Esophagus muscularis mucosa (tissue), 4 donors: ENCODE measurements at places on chromosomes 11 and 22. TPM values are rescaled to one million over a fixed set of nuclear protein-coding genes. Genes with fewer than 3 reads are reported as not detected.

- DNase-seq = no peak
Observed at GRCh38 chr22:46410291-46410808, 74.8 kb downstream of the TRMU start.

- no peak for DNase-seq
Observed at GRCh38 chr11:1992111-1992510, 5.5 kb downstream of the H19 start.

DNA sequence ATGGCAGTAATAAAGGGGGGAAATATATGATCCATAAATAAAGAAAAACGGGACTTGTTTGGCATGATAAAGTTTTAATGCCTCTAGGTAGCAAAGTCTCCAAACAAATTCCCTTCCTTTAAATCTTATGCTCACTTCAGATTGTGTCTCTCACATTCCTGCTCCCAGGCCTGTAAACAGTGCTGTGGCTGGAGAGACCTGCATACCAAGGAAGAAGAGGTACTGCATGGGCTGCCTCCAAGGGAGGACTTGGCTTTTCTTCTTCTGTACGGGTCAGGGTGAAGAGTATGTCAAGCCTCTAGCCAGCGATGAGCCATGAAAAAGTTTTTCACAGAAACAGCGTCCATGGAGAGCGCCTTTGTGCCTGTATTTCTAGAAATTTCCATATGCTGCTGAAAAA, 161.8 kb downstream of the KIRREL3 start:
- no peak for DNase-seq

- DNase-seq = no peak
Observed at GRCh38 chr11:13228572-13228971, 49.0 kb upstream of the BMAL1 start.

DNA sequence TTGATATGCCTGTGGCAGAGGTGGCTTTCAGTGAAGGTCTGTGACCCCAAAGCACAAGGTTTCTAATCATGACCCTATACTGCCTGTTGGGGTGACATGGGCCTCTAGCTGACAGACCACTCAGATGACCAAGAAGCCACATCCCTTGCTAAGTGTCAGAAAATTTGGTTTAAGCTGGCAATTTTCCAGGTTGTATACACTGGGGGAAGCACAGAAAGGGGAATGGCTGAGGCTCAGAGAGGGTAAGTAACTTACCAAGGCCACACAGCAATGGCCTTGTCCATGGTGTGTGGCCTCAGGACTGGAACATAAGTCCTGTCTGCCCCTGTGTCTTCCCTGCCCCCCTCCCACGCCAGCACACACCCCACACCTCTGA, 66.9 kb upstream of the PRDM11 start:
- no peak for DNase-seq

DNA sequence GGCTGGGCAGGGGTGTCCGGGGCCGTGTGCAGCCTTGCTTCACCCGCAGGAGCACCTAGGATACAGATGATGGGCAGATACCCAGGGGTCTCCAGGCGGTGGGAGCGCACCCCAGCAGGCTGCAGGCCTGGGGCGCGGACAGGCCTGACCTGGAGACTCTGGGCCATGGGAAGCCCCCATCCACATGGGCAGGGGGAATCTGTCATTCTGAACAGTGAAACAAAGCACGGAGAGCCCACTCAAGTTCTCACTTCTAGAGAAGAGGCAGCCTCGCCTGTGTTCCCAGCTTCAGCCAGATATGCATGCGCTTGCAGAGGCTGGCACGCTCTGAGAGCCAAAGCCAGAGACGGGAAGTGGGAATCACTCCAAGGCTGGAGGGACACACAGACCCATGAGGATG, 333.1 kb downstream of the BRD1 start:
- no peak for DNase-seq

GRCh38 chr11:118488480-118489109, 38.7 kb upstream of the TTC36 start:
- DNase-seq = no peak

BTG4 gene
- total RNA-seq = not detected

IGLL5 gene
- 1.3 TPM for total RNA-seq

KRTAP5-7 gene
- not detected for total RNA-seq
